T-helper 9 cell (primary cell): ENCODE measurements at places on chromosomes 12 and 14.
A peak's percentile ranks its signal among the peaks of the same experiment; 100 is the strongest.

DNA sequence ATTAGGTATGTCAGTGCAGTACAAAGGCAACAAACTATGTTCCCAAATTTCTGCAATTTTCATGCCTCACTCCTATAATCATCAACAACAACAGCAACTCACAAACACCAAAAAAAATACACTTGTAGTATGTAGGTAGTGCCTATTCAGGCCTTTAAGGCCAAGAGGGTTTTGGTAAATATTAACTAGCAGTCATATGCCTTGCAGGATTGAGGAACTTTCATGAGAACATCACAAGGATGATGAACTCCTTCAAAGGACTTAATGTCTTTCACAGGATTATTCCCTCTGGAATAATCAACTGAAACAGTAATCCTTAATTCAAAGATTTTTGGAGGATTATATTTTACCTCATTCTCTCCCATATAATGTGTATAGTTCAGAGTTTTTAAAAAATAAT is 293.8 kb downstream of the NOVA1 start:
- DNase-seq = no peak

GRCh38 chr14:20332788-20333493 is at the start of gene CCNB1IP1:
TSS of gene CCNB1IP1 (minus strand) at chr14:20333279. CDS start at chr14:20316523, 16,756 bp downstream.
- peak; percentile 21 for DNase-seq

- DNase-seq = peak; percentile 65
These were observed 1.7 kb upstream of the GPR68 start for GRCh38 chr14:91246051-91246852.

GRCh38 chr14:49769171-49769570 is 1.2 kb downstream of the KLHDC2 start:
- DNase-seq = no peak

DNA sequence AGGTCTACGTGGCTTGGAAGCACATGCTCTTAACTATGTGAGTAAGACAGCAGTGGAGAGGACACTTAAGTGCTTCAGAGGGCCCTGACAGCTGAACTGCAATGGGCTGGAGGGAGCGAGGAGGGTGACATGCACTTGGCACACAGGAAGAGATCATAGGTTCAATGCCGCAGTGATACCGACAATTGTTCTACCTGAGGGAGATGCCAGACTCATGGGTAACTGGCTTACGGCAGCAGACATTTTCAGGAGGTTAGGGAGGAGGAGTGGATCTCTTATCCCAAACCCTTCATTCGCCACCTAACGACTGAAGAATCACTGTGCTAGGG is 68.4 kb downstream of the NTF3 start:
- DNase-seq = no peak

- no peak for DNase-seq
These were observed 48.1 kb downstream of the KCNK13 start for GRCh38 chr14:90109858-90110257.

- DNase-seq = no peak
These were observed 333.5 kb downstream of the NAV3 start for GRCh38 chr12:78164154-78164553.

DNA sequence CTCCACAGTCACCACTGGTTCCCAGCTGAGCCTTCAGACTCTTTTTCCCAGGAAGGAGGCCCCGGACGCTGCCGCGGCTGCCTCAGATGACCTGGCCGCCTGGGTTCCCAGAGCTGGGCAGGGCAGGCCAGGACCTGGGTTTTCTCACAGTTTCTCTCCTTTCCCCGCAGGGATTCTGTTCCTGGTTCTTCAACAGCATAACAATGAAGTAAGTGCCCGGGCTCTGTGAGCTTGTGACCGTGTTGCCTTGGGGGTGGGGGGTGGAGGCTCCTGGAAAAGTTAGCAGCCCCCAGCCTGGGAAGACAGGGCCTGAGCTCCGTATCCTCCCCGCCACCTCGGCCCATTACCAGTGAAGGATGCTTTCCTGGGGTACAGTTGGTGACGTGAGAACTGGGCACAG is 43.7 kb downstream of the TMEM63C start:
- DNase-seq = no peak

DNA sequence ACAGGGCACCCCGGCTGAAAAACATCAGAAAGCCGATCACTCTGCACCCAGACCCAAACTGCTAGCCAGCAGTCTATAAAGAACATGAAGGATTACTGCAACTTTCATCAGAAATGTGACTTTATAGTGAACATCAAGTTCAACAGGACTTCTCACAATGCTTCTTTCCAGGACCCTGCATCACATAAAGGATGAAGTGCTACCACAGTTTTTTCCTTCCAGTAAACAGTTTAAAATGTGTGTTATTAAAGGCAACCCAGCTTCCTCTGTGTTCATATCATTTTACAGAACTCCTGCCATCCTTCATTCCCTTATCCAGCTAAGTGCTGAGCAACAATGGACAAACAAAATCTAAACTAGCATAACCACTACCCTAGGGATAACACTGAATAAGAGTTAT is 280.3 kb upstream of the DIO2 start:
- DNase-seq = no peak

- DNase-seq = no peak
These were observed 603.4 kb upstream of the FOXG1 start for GRCh38 chr14:28163233-28163632.

GRCh38 chr12:53660041-53660440 is 15.8 kb downstream of the ATP5MC2 start:
- no peak for DNase-seq

DNA sequence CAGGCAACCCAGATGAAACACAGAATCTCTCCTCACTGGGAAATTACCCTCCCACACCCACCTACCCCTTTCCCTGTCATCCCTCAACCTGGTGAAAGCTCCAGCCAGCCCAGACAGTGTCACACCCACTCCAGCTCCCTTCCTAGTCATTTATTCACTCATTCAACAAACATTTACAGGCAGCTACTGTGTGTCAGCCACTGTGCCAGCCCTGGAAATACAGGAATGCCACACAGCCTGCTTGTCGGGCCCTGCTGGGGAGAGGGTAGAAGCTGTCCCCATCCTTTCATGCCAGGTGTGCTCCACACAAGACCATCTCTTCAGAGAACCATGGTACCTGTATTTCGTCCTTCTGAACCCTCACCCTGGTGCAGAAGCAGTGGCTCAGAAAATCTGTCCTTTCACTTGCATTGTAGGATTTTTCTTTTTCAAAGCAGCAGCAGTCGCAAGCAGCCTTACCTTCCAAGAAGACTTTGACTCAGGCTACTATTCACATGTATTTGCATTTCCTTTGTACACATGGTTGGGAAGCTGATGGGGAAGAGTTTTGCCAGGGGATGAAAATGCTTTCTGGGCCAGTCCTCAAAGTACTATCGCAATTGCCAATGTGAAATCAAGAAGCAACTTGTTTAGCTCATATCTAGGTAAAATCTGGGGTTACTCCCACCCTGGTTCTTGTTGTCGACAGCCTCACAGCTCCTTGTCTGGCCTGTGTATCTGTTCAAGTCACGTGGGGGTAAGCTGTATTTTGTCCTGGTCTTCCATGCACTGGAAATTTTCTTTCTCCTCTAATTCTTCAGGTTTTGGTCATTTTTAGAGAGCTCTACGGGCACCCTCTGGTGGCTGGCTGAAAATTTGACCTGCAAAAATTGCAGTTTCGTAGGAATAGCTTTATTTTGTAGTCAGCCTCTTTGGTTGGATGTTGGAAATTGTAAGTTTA is 147.4 kb upstream of the EGLN3 start:
- DNase-seq = no peak

DNA sequence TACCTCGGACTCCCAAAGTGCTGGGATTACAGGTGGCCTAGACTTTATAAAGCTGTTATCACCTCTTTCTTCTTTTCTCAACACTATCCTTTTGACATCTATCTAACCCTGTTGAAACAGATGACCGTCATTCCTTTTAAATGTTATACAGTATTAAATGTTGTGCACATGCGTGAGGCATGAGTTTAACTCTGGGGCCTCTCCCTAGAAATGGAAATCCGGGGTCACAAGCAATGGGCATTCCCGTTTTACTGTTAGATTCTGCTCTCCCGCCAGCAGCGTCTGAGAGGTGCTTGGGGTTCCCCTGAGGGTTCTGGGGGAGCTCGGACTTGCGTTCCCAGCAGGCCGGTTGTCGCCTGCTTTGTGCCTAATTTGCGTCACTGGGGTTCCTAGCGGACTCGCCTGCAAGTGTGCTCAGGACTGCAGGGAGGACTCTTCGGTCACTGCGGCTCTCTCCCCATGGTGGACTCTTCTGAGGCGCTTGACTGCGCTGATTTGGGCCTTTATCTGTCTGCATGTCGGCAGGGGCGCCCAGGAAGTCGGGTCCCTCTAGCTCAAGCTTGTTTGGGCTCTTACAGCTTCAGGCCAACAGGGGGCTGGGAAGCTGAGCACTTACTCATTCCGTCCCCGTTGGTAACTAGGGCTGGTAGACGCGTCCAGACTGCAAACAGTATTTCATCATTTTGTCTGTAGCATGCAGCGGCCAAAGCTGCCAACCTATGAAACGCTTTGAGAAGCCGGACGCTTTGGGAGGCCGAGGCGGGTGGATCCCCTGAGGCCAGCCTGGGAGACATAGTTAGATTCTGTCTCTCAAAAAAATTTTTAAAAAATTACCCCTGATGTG is 1.2 kb upstream of the RAN start:
- peak; percentile 40 for DNase-seq

DNA sequence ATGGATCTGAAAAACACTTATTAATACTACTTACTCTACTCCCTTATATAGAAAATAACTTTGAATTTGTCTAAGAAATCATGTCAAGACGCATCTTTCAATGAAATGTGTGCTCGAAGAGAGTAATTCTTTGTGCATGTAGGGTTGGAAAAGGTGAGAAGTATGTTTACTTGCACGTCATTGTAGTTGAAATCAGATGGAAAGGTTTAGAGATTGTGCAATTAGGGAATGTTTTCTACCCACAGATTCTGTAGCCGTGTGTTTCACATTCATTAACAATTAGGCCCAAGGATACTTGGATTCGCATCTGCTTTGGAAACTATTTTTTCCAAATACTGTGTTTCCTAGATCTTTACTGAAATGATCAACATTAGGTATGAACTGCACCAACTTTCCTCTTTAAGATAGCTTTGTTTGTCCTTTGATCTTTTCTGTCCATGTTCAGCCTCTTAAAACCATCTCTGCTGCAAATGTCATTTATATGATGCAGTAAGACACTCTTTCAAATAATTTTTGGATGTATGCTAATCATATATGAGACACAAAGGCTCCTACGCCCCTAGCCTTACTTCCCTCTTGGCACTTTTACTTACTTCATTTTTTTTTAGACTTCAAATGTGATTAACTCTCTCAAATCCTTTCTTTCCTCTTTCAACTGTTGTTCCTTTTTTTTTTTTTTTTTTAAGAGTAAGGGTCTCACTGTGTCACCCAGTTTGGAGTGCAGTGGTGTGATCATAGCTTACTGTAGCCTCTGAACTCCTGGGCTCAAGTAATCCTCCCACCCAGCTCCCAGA is 58.0 kb upstream of the PSMA6 start:
- no peak for DNase-seq

DNA sequence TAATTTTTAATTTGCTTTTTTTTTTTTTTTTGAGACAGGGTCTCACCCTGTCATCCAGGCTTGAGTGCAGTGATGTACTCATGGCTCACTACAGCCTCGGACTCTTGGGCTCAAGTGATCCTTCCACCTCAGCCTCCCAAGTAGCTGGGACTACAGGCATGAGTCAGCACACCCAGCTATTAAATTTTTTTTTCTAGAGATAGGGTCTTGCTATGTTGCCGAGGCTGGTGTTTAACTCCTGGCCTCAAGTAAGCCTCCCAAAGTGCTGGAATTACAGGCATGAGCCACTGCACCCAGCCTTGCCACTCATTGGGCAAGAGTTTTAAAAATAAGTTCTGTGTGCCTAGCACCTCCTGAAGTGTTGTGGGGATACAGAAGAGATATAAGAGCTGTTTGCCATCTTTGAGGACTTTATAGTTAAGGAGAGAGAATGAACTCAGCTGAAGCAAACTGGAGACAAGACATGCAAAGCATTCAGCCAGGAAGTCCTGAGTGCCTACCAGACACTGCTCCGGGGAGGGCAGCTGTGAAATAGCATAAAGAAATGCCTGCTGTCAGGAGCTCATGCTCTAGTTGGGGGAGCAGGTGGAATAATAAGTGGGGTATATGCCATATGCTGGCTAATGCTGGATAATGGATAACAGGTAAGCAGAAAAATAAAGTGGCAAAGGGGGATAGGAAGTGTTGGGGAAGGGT is 15.0 kb upstream of the EMP1 start:
- no peak for DNase-seq

DNA sequence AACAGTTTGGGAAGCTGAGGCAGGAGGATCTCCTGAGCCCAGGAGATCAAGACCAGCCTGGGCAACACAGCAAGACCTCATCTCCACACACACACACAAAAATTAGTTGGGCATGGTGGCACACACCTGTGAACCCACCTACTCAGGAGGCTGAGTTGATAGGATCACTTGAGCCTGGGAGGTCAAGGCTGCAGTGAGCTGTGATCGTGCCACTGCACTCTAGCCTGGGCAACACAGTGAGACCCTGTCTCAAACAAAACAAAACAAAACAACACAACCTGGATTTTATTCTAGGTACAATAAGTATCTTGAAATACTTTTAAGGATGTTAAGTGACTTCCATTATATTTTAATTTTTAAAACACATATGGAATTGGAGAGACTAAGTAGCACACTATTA is 45.8 kb downstream of the YAF2 start:
- DNase-seq = no peak

GRCh38 chr12:101746661-101747060 is 7.4 kb upstream of the SYCP3 start:
- DNase-seq = no peak

DNA sequence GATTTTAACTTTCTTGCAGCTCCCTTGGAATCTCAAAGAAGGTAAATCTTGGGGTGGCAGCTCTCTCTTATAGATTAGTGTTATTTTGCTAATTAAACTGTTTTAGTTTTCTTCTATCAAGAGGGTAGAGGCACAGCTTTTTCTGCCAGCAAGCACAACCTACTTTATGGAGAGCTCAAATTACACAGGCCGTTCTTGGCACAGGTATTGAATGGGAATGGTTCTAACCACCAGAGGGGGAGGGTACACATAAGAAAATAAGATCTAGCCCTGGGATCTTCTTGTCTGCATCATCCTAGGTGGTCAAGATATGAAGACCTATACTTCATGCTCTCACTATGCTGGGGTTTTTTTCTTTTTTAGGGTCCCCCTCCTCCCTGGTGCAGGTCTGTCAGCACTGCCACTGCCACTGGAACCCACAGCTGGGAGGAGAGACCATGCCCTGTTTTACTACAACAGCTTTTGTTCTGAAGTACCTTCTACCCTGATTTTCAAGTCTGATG is 48.6 kb upstream of the STAC3 start:
- DNase-seq = no peak

- no peak for DNase-seq
These were observed 181.9 kb upstream of the SLC38A2 start for GRCh38 chr12:46554460-46554859.

- DNase-seq = no peak
These were observed 8.8 kb downstream of the VPS37B start for GRCh38 chr12:122886851-122887818.

GRCh38 chr14:67837011-67837624 is 17.5 kb downstream of the RAD51B start:
- DNase-seq = peak; percentile 47

- DNase-seq = no peak
These were observed 76.0 kb downstream of the PAWR start for GRCh38 chr12:79614730-79615129.

DNA sequence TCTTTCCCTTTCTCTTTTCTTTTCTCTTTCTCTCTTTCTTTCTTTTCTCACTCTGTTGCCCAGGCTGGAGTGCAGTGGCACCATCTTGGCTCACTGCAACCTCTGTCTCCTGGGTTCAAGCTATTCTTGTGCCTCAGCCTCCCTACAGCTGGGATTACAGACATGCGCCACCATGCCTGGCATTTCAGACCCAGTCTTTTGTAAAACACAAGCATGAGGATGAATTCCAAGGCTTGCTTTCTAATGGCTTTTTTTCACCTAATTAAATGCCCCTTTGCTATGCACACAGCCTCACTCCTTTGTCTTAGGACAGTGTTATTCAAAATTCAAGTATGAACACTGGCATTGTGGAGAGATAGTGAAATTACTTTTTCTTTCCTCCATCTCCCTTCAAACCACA is 6.0 kb upstream of the SLC38A2 start:
- no peak for DNase-seq
